ENCODE measurements at places on chromosomes 7 and 10.

- DNase-seq: no peak
These were observed 338.8 kb upstream of the AUTS2 start for GRCh38 chr7:69259445-69259844.

GRCh38 chr7:157139111-157139809, 534 bp downstream of the UBE3C start:
- peak; percentile 46 for DNase-seq

- DNase-seq: no peak
These were observed 217.7 kb upstream of the FZD1 start for GRCh38 chr7:91046322-91047089.

GRCh38 chr7:46610746-46611145, 689.7 kb upstream of the IGFBP3 start:
- DNase-seq: no peak

- DNase-seq: no peak
These were observed 21.9 kb downstream of the PSAP start for GRCh38 chr10:71829171-71829570.

GRCh38 chr7:37598824-37599223, 84.7 kb upstream of the GPR141 start:
- DNase-seq: no peak

DNA sequence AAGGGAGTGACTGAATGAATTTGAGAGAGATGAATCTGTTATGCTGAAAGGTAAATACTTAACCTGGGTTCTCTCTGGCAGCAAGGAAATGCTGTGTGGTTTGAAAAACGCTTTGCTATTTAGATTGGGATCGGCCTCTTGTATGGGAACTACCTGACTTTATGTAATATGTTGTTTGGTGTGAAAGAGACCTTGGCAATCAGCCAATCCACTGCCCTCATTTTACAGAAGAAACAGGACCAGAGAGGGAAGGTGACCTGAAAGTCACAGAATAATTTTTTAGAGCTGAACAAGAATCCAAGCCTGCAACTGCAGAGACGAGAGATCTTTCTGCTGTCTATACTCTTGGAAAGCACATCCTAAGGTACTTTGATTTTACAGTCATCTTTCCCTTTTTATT, 1.0 kb downstream of the BUD31 start:
- DNase-seq: no peak

- DNase-seq: no peak
These were observed 325.6 kb downstream of the ZWINT start for GRCh38 chr10:56035489-56035888.

DNA sequence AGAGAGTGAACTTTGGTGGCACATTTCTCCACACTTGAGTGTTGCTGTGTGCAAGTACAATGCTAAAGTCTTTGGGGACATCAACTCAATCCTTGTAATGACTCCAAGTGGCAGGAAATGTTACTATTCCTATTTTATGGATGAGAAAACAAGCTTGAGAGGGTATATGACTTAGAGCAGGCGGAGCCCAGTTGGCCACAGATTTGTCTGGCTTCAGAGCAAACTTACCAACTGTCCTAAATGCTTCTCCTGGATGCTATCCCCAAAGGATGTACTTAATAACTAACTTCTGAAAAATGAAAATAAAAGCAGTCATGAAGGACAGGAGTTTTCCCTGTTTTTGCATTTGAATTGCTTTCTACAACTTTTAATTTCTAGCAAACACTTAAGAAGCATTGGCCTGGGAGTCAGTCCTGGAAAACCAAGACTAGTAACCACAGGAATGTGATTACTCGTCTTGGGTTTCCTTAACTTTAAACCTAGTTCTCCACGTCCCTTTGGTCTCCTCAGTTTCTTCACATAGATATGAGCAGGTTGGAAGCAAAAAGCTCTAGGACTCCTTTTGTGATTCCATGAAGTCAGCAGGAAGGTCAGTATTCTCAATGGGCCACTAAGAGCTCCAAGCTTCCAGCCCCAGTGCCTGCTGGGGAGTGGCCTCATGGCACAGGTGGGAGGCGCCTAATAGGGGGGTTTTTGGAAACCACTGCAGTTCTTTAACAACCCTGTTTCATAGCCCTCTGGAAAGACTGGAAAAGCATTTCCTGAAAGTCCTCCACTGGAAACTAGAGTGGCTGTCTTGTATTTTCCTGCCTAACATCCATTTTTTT, 140.8 kb downstream of the GLCCI1 start:
- no peak for DNase-seq

- no peak for DNase-seq
These were observed 118.3 kb upstream of the KMT2E start for GRCh38 chr7:104895522-104896236.

- DNase-seq: no peak
These were observed 363.9 kb downstream of the MALRD1 start for GRCh38 chr10:19412531-19412930.

DNA sequence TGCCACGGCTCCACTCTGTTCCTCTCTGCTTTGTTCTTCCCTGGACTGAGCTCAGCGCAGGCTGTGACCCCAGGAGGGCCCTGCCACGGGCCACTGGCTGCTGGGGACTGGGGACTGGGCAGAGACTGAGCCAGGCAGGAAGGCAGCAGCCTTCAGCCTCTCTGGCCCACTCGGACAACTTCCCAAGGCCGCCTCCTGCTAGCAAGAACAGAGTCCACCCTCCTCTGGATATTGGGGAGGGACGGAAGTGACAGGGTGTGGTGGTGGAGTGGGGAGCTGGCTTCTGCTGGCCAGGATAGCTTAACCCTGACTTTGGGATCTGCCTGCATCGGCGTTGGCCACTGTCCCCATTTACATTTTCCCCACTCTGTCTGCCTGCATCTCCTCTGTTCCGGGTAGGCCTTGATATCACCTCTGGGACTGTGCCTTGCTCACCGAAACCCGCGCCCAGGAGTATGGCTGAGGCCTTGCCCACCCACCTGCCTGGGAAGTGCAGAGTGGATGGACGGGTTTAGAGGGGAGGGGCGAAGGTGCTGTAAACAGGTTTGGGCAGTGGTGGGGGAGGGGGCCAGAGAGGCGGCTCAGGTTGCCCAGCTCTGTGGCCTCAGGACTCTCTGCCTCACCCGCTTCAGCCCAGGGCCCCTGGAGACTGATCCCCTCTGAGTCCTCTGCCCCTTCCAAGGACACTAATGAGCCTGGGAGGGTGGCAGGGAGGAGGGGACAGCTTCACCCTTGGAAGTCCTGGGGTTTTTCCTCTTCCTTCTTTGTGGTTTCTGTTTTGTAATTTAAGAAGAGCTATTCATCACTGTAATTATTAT, 1.2 kb downstream of the CLDN4 start:
- DNase-seq: no peak

- no peak for DNase-seq
These were observed 646.9 kb downstream of the SORCS3 start for GRCh38 chr10:105288026-105288425.

DNA sequence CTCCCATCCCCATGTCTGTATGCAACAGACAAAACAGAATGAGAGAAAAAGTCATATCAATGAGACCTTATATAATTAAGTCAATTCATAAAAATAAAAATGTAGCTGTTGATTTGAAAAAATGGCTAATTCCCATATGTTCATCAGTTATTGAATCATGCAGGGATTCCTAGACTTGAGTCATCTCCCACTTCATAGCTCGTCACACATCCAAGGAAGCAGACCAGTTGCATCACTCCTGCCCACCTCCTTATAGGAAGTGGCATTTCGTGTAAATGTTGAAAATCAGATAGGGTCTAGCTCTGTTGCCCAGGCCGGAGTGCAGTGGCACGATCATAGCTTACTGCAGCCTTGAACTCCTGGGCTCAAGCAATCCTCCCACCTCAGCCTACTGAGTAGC, 56.1 kb upstream of the SH2B2 start:
- DNase-seq: no peak
